GM04503 (cell line): ENCODE measurements at places on chromosomes 1 and 21.

- no peak for DNase-seq
These were observed 43.2 kb downstream of the ECE1 start for GRCh38 chr1:21246905-21247642.

DNA sequence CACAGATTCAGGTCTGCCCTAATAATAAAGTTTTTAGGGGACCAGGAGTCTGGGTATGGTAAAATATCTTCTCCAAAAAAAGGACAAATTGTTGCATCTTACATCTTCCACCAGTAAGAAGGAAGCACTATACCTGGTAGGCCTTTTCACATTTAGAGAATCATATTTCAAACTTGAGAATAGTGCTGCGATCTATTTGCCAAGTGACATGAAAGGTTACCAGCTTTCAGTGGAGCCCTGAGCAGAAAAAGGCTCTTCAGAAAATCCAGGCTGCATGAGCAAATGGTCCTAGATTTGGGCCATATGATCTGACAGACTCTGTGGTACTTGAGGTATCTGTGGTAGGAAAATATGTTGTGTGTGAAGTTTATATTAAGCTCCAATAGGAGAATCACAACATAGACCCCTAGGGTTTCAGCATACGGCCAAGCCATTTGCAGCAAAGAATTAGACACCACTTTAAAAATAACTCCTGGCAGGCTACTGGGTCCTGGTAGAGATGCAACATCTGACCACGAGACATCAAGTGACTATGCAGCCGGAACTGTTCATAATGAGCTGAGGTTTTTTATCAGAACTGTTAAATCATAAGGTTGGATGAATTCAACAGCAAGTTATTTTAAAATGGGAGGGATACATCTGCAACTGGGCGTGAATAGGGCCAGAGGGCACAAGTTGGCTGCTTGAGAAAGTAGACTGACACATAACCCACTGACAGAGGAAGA is 38.6 kb upstream of the CCDC190 start:
- DNase-seq, result peak; percentile 67

GRCh38 chr1:194056169-194056568 is 869.8 kb upstream of the B3GALT2 start:
- no peak for DNase-seq

- DNase-seq, result no peak
These were observed 6.0 kb downstream of the IFFO2 start for GRCh38 chr1:18950401-18951026.

GRCh38 chr1:30916296-30916695 is 7.7 kb upstream of the SDC3 start:
- DNase-seq, result no peak

- no peak for DNase-seq
These were observed 8.0 kb downstream of the CYYR1 start for GRCh38 chr21:26565111-26565510.

- DNase-seq, result no peak
These were observed 101.0 kb downstream of the XPR1 start for GRCh38 chr1:180732866-180733265.

GRCh38 chr1:51756290-51756689 is 122.2 kb downstream of the NRDC start:
- DNase-seq, result no peak

DNA sequence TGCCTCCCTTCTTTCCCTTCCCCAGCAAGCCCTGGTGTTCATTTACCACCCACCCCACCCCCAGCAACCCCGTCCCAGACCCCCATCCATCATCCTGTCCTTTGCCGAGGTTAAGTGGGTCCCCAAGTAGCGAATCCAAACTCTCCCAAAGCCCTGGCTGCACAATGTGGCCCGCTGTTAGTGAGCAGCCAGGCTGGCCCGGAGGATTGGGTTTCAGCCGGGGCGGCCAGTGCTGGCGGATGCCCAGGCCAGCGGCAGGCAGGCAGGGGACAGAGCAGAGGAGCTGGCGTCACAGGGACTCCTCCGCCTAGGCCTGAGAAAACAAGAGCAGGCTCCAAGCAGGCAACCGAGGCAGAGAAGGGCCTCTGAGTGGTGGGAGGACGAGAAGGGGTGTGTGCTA is 61.4 kb downstream of the EPHB2 start:
- no peak for DNase-seq

GRCh38 chr1:113013823-113014222 is 57.8 kb upstream of the SLC16A1 start:
- DNase-seq, result no peak

DNA sequence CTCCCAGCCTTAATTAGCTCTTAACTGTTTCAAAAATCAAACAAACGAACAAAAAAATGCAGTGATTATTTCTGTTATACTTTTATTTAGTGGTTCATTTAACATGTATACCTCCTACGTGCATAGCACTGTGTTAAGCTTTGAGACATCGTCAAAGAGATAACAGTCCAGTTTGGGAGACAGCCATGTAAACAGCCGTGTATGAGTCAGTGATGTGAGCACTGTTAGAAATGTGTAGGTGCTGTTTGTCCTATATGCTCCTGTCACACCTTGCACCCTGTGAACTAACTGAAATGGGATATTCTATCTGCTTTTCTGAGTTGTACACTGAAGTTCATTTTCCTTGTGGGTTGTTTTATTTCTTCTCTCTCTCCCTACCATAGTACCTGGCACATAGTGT is 109.7 kb upstream of the CACYBP start:
- no peak for DNase-seq

DNA sequence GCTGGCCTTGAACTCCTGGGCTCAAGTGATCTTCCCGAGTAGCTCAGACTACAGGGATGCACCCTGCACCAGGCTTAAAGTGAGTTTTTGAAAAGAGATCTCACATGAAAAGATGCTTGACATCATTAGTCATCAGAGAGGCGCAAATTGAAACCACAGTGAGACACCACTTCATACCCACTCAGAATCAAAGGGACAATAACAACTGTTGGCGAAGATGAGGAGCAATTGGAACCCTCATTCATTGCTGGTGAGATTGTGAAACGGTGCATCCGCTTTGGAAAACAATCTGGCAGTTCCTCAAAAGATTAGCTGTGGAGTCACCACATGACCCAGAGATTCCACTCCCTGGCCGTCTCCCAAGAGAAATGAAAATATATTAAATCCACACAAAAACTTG is 122.3 kb downstream of the PGBD5 start:
- peak; percentile 56 for DNase-seq

DNA sequence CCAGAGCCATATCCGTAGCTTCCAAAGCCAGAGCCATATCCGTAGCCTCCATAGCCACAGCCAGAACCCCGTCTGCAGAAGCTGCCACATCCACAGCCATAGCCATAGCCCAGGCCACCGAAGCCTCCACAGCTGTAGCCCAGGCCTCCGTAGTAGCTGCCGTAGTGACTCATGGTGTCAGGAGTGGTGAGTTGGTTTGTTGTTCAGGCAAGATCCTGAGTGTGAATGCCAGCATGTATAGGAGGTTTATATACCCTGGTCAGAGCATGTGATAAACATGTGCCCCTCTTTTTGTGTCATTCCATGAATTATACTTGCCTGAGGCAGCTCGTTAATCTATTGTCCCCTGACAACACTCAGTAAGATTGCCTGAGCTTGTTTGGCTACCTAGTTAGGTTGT is at the start of gene KRTAP19-1:
Gene KRTAP19-1, minus strand, starts transcription at position 223 of the 400 bp plus-strand sequence. Its CDS starts 50 bp downstream, at position 173.
- no peak for DNase-seq
